Right forelimb (tissue), 1 donor: ENCODE measurements at places on chromosomes 2 and 18.
A peak's percentile ranks its signal among the peaks of the same experiment; 100 is the strongest.

- DNase-seq = no peak
Observed at GRCh38 chr18:63818212-63818611, 43.0 kb downstream of the SERPINB7 start.

DNA sequence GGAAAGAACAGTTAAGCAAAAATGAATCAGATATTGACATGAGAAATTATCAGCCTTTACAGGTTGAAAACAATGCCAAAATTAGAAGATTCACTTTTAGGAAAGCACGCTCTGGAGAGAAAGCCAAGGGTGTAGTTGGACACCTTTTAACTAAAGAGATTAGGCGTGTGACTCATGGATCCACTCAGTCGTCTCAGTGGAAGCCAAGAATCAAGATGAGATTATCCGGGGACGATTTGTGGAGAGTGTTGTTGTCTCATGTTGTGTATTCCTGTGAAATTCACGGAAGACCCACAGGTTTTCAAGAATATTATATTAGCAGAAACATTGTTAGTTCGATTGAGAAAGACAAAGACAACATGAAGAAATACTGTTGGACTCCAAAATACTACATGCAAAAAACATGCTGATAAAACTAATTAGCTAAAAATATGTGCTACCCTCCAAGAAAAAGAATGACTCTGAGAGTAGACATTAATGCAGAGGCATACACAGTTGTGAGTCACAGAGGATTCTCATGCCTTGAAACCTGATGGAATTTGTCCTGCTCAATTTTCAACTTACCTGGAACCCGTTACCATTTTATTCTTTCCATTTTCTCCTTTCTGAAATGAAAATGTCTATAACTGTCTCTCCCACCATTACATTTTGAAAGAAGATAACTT, 192.1 kb upstream of the RND3 start:
- no peak for DNase-seq

DNA sequence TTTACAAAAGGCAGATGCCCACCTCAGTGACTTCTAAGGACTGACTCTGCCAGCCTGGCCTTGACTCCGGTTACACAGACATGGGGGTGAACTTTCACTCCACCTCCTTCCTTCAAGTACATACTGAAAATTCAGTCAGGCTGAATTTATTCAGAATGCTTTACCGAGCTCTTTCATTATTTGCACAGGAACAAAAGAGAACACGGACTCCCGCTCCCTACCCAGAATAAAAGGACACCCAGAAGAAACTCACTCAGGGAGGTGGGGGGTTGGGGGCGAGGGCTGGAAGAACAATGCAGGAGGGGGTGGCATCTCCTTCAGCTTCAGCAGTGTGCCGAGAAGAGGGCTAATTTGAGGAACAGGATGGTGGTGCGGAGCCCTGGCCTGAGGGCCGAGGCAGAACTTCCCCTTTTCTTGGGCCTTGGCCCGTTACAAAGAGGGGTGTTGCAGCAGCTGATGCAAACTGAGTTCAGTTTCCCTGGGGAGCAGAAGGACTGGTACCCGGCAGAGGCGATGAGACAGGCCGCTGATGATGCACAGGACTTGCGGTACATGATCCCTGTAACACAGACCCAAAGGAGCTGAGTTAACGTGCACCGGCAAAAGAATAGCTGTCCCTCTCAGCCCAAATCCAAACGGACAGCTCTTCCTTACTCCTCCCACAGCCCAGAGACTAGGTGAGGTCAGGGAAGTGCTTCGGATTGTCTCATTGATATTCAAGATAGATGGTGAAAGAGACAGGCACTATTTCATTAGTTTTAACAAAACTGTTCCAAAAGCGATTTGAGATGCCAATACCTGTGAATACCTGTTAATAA, 24.1 kb downstream of the LYPD1 start:
- DNase-seq = no peak

GRCh38 chr2:53880756-53881155, 21.0 kb upstream of the GPR75 start:
- DNase-seq = no peak

DNA sequence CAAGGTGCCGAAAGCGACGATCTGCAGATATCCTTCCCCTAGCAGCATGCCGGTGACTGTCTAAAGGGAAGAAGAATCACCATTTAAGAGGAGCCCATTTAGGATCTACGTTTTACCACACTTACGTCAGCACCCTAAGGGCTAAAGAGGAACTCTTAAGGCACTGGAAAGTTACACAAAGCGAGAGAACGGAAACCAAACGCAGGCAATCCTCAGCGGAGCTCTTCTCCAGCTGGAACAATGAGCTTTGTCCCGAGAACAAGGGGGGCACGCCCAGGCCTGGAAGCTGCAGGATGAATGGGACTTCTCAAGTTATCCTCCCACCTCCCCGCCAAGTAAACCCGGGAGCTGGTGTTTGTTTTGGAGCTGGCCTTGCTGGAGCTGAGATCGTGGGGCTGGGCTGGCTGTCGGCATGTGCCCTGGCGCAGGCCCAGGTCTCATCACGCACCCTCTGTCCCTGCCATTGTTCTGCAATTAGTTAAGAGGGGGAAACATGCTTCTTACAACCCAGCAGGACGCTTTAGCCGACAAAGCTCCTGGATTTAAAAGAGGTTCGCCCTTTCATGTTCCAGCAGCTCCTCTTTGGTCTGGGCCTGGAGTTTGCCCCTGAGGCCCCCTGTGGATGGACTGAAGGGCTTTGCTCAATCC, 36.4 kb downstream of the PXDN start:
- peak; percentile 83 for DNase-seq

DNA sequence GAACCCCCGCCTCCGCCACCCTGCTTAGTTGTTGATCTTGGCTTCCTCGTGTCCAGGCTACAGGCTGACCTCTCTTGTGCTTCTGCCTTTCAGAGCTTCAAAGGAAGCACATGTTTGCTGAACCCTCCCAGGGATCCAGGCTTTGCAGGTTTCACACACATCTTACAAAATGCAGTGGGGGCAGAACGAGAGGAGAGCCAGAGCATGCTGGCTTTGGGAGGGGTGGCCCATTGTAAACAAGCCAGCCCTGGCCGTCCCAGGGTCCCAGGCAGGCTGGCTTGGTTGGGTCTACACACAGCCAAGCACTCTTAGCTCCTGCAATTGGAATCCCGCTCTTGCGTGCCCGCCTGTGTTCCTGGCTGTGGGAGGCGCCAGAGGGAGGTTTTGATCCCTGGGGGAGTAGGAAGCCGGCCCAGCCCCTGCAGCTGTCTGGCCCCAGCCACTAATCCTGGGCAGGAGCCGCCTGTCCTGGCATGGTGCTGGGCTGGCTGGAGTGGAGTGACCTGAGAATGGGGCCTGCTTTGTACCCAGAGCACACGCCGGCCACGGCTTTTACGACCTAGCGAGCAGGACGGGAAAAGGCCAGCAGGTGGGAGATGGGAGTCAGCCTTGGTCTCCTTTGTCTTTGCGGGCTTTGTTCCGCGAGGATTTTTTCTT, 53.9 kb downstream of the SH3BP4 start:
- peak; percentile 75 for DNase-seq

DNA sequence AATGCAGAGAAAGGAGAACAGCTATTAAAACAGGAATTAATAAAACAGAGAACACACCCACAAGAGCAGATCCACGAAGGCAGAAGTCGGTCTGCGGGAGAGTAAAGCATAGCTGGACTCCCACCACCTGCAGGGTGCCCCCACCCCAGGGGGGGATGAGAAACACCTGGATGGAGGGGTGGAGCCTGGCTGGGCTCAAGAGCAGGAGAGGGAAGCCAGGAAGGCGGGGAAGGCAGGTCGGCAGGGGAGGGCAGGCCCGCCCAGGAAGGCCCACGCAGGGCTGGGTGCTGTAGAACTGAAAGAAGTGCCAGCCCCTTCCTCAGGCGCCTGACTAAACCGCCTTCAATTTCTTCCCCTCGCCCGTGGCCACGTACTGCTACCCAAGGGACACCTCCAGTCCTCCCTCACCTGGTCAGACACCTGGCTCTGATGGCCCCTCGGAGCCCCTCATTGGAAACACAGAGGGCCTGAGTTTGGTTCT, 175.4 kb downstream of the HDAC4 start:
- peak; percentile 41 for DNase-seq

- no peak for DNase-seq
Observed at GRCh38 chr18:44238454-44238853, 442.2 kb upstream of the SETBP1 start.

DNA sequence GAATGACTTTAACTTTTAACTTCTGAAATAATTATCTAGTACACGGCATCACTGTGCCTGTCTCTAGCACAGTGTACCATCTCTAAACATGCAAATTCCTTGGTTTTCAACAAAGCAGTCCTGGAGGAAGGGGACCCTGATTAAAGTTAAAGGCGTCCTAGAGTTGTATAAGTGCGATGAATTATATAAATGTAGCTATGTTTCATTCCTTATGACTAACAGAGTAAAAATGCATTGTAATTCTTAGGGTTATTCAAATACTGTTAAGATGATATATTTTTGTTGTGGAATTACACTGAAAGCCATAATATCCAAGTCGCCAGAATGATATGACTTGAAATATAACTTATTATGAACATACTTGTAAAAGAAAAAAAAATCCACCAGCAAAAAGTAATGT, 544.9 kb upstream of the LINC00305 start:
- DNase-seq = no peak

GRCh38 chr2:217610401-217610814, 392.4 kb downstream of the TNS1 start:
- DNase-seq = no peak

GRCh38 chr18:77131652-77132368, 773 bp downstream of the MBP start:
- DNase-seq = peak; percentile 64
